Activated CD8-positive, alpha-beta memory T cell treated with anti-CD3 and anti-CD28 coated beads for 1 hour (primary cell): ENCODE measurements at places on chromosomes 12 and 14.

DNA sequence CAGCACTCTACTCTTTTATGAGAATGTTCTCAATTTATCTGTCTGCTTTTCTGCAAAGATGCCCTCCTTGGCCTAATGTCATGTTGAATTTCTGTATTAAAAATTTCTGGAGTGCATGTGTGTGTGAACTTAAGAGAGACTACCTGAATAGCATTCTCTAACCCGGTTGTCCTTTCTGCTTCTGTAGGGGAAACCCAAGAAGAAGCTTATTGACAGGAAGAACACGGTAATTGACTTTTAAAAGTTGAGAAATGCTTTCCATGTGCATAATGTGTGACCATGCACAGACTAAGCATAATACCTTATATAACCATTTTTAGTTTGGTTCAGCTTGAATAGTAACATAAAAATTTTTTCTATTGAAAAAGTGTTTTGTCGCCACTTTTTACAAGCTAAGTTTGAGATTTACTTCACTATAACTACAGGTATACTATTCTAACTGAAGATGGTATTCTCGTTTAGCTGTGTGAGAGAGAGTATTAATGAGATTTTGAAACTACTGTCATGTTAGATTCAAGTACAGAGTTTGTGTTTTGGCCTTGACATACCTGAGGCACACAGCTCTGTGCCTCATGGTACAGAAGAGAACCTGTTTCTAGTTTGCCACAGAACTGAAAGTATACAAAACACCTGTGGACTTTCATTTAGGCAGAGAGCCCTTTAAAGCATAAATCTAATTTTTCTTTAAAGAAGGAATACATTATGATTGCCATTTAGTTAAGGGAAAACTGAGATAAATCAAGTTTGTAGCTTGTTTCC is 96.8 kb downstream of the TTLL5 start:
- DNase-seq: no peak

DNA sequence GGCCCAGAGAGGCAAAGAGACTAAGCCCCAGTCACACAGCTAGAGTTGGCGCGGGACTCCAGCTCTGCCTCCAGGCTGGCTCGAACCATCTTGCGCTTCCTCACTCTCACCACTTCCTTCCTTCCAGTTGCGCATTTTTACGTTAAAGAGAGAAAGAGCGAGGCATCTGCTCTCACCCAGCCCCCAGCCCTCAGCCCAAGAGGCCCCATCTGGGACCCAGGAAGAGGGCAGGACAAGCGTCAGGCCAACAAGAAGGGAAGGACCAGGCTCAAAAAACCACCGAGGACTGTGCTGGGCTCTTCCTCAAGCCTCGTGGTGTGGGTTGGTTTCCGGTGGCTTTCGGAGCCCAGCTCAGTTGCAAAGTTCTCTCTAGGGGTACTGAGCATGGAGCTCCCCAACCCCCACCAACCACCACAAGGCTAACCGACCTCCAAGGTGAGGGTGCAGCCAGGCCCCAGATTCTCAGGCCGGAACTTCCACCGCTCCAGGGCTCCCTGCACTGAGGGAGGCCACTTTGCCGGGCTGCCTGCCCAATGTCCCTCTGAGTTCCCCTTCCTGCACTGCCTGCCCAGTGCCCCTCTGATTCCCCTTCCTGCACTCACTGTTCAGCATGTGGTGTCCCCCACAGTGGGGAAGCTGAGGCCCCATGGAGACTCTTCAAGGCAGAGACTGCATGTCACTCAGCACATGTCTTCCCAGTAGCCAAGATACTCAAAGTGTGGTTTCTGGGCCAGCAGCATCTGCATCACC is 35.9 kb downstream of the TESC start:
- no peak for DNase-seq

GRCh38 chr12:79373896-79374499 is 316.8 kb downstream of the PAWR start:
- no peak for DNase-seq

- DNase-seq: no peak
These were observed 19.3 kb downstream of the NFKBIA start for GRCh38 chr14:35385042-35385839.

DNA sequence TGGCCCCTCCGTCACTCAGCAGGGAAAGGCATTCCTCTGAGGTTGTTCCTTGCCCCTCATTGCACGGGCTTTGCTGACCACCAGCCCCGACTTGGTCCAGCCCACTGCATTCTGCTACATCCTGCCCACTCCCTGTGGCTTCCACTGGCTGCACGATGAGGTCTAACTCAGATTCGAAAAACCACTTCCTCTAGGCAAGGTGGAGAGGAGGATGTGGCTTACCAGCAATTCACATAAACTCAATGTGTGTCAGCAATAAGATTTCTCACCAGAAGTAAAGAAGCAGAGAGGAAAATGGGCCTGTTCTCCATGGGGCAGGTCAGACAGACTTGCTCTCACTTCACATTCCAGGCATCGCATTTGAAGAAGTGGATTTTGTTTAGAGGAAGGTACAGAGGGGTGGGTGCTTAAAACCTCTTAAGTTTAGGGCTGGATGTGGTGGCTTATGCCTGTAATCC is 14.7 kb downstream of the GPR68 start:
- DNase-seq: no peak

DNA sequence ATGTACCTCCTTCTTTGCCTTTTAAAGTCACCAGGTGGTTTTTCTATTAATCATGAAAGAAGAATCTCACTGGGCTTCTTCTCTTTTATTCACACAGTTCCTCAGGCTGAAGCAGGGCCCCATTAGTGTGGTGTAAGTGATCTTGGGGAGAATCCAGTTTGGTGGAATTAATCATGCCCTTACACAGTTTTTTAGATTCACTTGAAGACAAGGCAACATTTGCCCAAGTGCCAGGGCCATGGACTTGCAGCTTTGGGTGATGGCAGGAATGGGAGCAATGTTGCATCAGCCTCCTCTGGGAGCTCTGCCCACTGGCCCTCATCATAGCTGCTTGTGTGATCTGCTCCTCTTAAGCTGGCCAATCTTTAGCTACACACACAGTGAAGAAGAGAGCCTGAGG is 33.8 kb downstream of the KCNK10 start:
- no peak for DNase-seq

GRCh38 chr12:169528-170370 is 44.2 kb downstream of the SLC6A12 start:
- DNase-seq: no peak

GRCh38 chr12:25482625-25483024 is 70.5 kb downstream of the LMNTD1 start:
- no peak for DNase-seq

DNA sequence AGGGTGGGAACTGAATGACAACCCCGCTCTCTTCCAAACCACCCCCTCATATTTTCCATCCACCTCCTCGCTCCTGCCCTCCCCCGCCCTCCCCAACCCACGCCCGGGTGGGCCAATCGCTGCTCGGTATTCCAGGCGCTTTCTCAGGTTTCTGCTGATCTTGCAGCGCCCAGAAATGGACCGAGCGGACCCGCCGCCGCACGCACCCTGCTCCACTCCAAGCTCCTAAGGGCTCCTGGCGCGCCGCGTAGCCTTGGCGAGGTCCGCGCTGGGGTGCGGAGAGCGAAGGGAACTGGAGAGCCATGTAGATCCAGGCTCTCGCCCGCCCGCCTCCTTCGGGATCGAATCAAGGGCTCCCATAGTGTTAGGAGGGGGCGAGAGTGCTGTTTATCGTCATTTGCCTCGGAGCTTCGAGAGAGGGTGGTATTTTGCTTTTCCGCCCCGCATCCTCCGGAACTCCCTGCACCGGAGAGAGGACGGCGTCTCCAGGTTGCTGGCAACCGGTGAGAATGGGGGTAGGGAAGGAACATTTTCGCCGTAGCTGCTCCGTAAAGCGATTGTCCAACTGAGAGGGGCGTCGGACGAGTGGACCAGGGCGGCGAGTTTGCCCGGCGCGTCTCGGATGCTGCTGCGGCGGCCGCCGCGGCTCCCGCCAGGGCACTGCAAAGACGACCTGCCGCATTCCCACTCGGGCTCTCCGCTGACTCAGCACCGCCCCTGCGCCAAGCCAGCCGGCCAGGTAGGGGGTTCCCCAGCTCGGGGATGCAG is at the start of gene KCNA1:
KCNA1 (plus strand) TSS at position 172 of the 768 bp plus-strand sequence. CDS start 1,474 bp downstream, outside the sequence.
- no peak for DNase-seq

DNA sequence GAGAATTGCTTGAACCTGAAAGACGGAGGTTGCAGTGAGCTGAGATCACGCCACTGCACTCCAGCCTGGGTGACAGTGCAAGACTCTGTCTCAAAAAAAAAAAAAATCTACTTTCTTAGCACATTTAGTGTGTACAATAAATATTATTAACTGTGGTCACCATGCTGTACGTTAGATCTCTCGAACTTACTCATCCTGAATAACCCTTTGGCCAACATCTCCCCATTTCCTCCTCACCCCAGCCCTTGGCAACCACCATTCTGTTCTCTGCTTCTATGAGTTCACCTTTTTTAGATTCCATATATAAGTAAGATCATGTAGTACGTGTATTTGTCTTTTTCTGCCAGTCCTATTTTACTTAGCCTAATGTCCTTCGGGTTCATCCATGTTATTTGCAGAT is 13.4 kb downstream of the FUT8 start:
- DNase-seq: no peak

GRCh38 chr14:75181293-75182062 is 5.1 kb upstream of the TMED10 start:
- DNase-seq: no peak

DNA sequence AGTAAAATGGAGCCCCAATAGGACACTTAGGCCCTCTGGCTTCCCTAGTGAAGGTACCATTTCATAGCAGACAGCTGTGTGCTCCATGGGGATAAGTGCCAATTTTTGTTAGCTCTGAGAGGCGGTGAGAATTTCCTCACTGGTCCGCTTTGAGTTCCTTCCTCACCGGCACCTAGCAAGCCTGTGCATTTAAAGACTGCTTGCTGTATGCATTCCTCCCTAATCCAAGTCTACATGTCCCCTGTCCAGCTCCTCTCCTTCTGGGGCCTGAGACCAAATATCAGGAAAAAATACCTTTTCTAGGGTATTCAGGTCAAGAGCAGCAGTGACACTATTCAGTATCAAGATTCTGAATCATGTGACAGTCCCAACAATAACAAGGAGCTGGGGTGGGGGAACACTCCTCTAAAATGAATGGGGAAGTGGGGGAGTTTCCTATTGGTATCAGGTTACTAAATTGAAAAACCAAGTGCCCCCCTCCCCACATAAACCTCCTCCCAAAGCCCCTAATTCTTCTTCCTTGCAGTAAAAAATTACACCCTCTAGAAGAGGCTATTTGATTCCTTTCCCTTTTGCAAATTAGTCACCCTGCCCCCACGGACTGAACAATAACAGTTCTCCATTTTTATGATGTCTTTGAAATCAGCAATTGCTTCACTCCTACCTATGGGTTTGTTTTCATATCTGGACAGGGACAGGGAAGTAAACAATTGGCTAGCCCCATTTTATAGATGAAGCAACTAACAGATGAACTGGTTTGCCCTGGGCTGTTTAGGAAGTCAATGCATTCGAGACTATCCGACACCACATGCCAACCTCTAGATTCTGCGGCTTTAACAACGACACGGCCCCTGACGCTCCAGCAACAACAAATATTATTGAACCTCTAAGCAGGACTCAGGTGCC is 28.9 kb downstream of the BCL11B start:
- DNase-seq: no peak

DNA sequence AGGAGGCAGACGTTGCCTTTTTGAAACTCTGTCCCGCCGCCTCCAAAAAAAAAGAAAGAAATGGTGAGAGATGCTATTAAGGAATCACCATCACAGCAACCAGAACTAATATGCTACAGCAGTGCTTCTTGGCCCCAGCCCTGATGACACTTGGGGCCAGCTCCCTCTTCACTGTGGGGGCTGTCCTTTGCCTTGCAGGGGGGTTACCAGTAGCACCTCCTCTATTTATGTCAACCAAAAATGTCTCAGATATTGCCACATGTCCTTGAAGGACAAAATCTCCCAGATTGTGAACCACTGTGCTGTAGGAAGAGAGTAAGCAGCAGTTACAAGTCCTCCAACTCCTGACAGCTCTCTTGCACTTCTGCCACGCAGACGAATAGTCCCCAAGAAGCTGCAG is 76.4 kb downstream of the LRRC74A start:
- no peak for DNase-seq

DNA sequence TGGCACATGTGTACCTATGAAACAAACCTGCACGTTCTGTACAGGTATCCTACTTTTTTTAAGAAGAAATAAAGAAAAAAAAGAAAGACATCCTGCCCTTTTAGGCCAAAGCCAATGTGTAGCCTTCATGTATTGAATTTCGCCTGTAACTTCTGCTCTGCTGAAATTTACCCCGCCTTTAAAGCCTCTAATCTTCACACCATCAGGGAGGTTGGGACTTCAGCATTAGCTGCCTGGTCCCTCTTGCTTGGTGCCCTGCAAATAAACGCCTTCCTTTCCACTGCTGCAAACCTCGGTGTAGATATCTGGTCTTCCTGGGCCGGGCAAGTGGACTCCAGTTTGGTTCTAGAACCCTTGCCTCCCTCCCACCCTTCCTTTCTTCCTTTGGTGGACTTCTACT is 2.6 kb upstream of the KRT71 start:
- DNase-seq: no peak

GRCh38 chr12:88298761-88299242 is 156.7 kb downstream of the TMTC3 start:
- no peak for DNase-seq
